Astrocyte of the spinal cord (primary cell): ENCODE measurements at places on chromosomes 7 and 10.

DNA sequence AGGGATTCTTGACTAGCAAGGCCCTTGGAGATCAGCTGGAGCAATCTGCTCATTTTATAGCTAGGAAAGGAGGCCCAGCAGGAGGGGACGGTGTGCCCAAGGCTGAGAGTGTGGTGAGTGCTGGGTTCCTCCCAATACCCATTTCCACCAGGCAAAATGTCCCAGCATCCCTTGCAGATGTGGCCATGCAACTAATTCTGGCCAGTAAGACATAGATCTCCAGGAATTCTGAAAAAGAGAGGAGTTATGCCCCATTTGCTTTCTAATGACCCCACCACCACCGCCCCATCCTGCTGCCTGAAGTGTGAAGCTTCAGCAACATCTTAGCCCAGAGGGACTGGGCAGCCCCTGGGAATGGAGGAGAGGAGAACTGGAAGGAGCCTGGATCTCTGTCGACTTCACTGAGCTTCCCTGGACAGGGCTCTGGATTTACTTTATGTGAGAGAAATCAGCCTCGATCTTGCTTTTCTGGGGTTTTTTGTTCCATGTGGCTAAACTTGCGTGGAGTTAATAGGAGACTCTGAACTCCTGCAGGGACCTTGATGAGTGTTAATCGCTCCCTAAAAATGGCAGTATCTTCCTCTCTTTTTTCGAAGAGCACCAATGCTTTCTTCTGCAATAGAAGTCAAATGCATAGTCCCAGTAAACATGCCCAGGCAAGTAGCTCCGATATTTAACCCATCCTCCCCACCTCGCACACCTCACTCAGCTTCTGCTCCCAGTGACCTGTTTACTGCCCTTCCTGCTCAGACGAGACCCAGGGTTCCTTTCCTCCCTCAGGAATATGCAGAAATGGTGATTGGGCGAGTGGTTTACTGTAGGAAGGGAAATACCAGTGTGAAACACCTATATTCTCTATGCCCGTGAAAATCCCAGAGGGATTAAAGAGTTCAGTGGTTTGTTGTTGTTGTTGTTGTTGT, 127.5 kb upstream of the GPR26 start:
- DNase-seq, result no peak

DNA sequence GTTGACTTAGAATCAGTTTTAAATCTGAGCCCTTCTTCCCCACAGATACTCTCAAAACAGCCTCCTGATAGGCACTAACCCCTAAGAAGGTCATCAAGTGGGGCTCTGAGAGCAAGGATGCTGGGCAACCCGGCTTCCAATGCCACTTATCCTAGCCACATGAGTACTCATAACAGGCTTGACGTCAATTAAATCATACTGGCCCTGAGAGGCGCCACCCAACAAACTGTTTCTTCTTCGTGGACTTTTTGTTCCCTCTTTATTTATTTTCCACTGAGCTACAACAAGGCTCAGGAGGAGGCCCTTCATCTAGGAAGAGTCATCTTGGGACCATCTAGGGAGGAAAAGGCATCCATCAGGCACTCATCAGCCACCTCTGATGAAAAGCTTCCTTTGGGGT, 255.9 kb downstream of the KCNMA1 start:
- DNase-seq, result peak; percentile 37

DNA sequence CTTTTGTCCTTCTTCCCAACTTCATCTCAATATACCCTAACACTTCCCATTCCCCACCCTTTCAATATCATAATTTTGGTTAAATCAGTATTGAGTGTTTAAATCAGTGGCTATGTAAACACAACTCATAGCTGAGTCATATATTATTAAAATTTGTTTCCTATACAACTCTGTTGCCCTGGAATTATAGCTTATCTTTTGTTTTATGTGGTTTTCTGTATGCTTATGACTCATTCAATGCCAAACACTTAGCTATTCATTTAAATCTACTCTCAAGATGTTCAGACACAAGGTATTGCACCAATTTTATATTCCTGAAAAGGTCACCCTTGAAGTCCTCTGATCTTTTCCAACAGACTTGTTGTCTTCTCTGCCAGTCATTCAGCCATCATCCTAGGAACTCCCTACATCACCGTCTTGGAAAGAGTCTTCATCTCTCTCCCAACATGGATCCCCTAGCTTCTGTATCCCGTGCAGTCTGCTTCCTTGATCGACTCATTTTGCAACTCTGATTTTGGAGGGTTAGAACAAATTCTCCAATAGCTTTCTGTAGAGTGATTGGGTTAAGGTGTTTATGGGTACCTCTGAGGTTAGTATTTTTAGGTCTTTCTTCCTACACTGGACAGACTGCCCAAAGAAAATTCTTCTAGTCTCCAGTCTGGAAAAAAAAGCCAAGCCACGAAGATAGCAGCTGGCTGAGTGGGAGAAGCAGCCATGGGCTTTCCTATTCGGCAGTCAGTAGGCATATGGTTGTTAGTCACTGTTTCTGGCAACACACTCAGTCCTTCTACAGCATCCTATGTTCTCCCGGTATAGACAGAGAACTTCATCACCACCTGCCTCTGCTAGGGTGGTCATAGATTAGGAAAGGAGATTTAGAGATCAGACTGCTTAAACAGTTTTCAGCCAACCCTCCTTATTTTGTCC, 102.1 kb downstream of the CRPPA start:
- DNase-seq, result peak; percentile 60

GRCh38 chr7:131012477-131013031, 278.5 kb upstream of the KLF14 start:
- no peak for DNase-seq

DNA sequence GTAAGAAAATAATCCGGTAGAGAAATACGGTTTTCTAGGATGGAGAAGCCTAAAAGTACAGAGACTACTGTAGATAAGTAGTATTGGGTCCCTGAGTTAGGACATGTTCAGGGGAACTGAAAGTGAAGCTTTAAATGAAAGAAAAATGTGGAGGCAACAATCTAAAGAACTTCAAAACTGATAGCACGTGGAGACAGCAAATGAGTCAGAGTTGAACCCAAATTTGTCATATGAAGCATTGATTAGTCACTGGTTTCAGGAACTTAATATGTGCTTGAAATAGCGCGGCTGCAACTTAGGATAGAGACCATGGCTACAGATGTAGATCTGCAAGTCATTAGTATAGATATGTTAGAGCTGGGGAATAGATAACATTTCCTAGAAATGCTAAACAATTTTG, 1138.6 kb upstream of the SORCS1 start:
- DNase-seq, result no peak

GRCh38 chr10:14322526-14323188, 8.1 kb downstream of the FRMD4A start:
- DNase-seq, result no peak

DNA sequence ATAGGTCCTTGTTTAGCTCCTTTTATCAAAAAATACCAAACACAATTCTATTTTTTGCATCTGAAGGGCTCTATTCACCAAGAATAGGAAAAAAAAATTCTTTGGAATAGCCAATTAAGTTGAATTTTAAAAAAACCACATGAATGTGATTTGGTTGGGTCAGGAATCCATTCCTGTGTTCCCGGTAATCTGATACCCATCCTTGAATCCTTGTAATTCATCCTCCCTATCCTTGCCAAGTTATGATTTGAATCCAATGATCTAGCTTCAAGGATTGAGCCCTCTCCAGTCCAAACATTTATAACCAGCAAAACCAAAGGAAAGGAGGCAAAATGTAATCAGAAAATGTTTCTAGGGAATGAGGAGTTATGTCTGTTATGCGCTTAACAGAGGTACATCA, 86.6 kb downstream of the CFAP58 start:
- peak; percentile 27 for DNase-seq

GRCh38 chr10:96978621-96979154, 146.6 kb downstream of the LCOR start:
- DNase-seq, result no peak

DNA sequence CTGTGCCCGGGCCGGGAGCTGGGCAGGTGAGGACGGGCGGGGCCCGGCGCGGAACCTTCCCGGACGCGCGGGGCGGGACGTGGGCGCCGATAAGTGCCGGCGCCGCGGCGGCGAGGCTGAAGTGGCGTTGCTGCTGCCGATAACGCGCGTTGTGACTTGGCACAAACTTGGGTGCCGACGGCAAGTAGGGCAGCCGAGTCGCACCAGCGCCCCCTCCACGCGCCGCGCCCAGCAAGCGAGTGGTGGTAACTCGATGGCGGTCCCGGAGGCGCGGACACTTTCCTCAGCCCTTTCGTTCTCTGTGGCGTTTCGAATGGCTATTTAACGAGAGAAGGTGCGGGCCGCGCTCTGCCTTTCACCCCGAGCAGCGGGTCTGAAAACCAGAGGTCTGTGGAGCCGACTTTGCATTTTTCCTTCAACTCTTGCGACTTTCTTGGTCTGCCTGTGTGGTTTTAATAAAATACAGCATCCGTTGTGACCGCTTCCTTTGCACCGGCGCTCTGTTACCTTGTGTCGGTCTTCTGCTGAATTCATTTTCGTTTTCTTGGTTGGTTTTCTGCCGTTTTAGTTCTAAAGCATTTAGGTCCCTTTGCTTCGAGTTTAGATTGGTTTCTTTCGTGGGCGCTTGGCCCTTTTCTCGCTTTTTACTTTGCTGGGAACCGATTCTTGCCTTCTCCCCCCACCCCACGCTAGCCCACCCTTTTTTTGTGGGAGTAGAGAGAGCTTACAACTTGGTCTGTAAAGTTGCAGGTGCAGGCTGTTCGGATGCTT, 701 bp downstream of the STK17A start:
- DNase-seq, result peak; percentile 48

- no peak for DNase-seq
Observed at GRCh38 chr10:73655990-73656298, at the start of gene SYNPO2L. Gene SYNPO2L, minus strand, starts transcription at chr10:73656029. Its CDS starts 107 bp downstream, at chr10:73655922.

DNA sequence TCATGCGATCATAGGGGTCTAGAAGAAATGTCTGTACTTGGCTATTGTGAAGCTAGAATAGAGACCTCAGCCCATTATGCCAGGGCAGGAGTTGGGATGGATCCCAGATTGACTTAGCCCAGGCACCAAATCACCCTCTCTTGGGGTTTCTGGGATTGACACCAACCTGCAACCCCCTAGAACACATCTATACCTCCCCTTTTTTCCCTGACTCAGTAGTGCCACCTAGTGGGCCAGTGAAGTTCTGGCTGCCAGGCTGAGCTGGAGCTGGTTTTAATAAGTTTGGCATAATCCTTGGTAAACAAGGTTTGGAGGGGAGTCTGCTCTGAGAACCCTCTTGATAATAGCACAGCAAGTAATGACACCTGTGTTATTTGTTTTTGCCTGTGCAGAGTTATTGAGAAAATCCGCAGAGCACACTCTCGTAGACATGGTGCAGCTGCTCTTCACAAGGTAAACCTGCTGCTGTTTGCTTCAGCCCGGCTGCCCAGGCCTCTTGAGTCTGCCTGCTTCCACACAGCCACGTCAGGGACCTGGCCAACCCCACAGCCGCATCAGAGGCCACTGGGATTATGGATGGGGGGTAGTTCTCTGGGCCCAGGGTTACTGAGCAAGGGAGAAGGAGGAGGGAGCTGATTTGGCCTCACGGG, 43.3 kb upstream of the NFKB2 start:
- DNase-seq, result peak; percentile 65

DNA sequence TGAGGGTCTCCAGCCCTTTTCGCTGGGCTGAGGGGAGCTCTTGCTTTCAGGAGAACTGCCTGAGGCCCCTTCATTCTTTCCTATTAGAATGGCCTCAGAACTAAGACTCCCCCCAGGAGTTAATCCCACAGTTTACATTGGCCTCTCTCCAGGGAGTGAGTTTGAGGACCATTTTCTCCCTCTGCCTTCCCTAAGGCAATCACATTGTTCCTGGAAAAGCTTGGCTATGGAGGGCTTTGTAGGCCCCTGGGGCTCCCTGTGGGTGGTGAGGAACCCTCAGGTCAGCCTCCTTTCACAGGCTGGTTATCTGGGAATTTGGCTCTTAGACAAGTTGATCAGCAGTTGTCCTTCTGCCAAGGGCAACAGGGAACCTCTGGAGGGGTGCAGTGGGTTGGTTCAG, 343.7 kb downstream of the RPS24 start:
- DNase-seq, result peak; percentile 13

GRCh38 chr10:48948470-48949037, 8.9 kb upstream of the LRRC18 start:
- DNase-seq, result no peak

GRCh38 chr10:79155301-79156081, 86.7 kb downstream of the ZMIZ1 start:
- no peak for DNase-seq

- DNase-seq, result peak; percentile 48
Observed at GRCh38 chr10:58326967-58327381, 7.8 kb upstream of the UBE2D1 start.

GRCh38 chr10:35908451-35908850, 266.4 kb upstream of the FZD8 start:
- DNase-seq, result no peak

DNA sequence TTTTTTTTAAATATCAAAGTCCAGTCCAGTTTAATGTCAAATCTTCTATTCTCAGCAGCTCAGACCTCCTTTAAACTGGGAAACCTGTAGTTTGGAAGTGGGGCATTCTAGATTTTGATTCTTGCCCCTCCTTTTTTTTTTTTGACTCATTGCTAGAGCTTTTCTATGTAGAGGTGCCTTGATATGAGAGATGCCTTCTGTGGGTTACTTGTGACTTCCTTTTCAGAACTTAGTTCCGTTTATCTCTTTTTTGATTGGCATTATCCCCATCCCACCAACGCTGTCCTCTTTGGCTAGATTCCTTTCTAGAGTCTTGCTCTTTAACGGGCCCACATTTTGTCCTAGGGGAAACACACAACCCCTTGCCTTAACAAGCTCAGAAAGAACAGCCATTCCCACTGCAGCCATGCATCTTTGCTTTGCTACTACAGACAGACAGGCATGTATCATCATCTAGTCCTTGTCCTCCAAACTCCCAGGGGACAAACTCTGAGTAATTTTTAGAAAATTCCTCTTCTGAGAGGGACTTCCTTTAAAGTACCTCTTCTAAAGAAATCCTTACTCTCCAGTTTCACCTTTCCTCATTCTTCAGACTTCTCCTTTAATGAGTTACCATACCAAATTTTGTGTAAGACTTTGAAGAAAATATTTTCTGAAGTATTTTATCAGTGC, 153.6 kb downstream of the PHF14 start:
- no peak for DNase-seq

DNA sequence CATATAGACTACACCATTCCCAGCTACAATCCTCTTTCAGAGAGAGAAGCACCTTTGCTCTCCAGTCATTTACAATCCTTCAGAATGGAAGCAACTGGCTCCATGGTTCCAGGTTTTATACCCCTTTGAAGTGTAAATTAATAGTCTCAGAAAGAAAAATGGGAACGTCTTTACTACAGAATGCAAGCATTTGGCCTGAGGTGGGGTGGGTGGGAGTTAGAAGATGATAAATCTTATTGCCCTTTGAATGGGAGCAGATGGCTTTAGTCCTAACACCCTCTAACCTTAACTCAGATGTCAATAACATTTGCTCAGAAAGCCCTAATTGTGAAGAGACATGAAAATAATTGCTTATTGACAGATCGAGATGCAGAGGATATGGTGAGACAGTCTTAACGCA, 84.2 kb upstream of the KCNMA1 start:
- DNase-seq, result no peak

- peak; percentile 69 for DNase-seq
Observed at GRCh38 chr7:32846630-32847225, 44.8 kb downstream of the KBTBD2 start.
